ENCODE measurements at places on chromosomes 2 and 18. TPM values are rescaled to one million over a fixed set of nuclear protein-coding genes. Genes with fewer than 3 reads are reported as not detected.

The VWA3B gene
- total RNA-seq: not detected

The HOXD1 gene
- total RNA-seq: 0.13 TPM

The ASB18 gene
- total RNA-seq: not detected

The COL5A2 gene
- total RNA-seq: 57.3 TPM

The CYRIA gene
- 20.7 TPM for total RNA-seq

The ABCG5 gene
- not detected for total RNA-seq

The SPC25 gene
- not detected for total RNA-seq

The SLC14A1 gene
- total RNA-seq: 0.40 TPM

The HES6 gene
- 3.8 TPM for total RNA-seq

GRCh38 chr2:231359441-231359840 lies 36.1 kb upstream of the B3GNT7 start:
- ATAC-seq: no peak

- ATAC-seq: no peak
Observed at GRCh38 chr2:7403092-7403775, 486.0 kb downstream of the RNF144A start.

- ATAC-seq: no peak
Observed at GRCh38 chr2:1671916-1672315, 72.4 kb downstream of the PXDN start.

GRCh38 chr2:96150791-96151594 lies 5.8 kb upstream of the DUSP2 start:
- ATAC-seq: no peak

DNA sequence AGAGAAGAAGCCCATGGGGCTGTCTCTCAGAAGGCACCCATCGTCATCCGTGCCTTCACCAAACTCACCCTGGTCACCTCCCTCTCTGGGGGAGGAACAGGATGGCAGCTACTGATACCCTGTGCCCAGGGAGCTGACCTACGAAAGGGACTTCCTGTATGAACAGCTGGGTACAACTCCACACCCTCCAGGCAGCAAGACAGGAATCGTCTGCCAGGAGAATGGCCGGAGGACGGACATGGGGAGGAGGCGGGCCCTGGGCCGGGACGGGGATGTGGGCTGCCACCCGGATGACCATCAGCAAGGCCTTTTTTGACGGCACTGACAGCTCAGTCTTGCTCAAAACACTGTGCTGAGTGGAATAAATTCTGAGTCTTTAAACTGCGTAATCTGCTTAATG lies 243.6 kb downstream of the HDAC4 start:
- ATAC-seq: no peak

DNA sequence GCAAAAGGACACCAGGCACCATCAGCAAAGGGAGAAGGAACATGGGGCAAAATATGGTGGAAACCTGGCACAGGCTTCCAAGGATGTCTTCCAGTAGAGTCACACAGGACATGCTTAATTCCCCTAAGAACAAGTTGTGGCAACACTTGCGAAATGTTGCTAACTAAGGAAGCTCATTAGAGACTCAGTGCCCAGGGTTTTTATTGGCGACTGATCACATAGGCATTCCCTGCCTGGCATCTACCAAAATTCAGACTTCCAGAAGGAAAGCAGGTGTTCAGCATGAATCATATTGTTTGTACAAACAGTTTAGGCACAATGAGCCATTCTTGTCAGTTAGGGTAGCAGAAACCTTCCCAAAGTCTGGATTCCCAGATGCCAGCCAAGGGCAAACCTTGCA lies 25.7 kb downstream of the SLC4A1AP start:
- ATAC-seq: no peak

- ATAC-seq: no peak
Observed at GRCh38 chr2:158182676-158183295, 81.1 kb downstream of the UPP2 start.

DNA sequence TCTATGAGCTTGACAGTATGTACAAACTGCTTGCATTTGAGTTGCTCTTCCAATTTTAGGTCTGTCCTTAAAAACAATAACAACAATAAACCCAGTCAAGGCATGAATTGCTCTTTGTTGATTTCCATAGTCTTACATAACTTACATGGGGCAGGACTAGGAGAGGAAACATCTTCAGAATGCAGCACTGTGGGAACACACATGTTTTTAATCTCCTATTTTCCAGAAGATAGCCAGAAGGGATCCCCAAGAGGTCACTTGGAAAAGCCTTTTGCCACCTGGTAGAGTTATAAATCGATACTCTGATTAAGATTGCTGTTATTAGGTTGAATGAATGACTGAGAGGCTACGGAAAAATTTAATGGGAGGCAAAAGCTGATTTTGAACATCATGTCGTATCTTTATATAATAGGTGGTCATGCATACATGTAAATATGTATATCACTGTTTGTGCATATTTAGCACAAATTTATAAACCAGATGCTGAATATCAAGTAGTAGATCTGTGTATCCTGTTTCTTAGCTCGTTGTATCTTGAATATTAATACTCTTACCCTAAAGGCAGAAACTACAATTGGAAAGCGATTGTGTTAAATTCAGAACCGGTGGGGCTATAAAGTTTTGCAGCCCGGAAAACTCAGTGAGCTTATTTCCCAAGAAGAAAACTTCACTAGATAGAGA lies 479.4 kb upstream of the TCF4 start:
- no peak for ATAC-seq

DNA sequence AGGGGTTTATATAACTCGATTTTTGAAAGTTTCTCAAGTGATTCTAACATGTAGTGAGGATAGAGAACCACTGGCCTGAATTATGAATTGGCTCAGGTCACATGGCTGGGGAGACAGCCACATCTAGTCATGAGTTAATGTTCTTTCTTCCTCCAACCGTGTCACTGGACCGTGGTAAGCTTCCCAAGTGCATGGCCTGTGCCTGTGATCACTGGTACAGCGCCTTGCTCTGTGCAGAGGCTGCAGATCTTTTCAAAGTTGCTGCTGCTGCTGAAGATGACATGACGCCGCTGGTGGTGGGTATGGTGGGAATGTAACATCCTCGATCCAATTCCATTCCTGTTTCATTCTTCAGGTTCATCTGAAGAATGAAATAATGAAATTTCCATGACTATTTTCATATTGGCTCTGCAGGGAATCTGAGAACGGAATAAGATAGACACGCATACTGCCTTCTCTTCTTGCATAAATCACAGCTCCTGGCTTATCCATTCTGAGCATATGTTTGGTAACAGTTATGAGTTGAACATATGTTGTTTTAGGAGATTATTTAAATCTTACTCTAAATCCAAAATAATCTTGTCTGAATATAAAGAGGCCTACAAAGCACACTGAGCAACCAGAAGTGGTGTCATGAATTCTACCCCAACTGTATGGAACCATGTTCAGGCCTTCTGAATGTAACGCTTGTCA lies 100.5 kb upstream of the THSD7B start:
- no peak for ATAC-seq

DNA sequence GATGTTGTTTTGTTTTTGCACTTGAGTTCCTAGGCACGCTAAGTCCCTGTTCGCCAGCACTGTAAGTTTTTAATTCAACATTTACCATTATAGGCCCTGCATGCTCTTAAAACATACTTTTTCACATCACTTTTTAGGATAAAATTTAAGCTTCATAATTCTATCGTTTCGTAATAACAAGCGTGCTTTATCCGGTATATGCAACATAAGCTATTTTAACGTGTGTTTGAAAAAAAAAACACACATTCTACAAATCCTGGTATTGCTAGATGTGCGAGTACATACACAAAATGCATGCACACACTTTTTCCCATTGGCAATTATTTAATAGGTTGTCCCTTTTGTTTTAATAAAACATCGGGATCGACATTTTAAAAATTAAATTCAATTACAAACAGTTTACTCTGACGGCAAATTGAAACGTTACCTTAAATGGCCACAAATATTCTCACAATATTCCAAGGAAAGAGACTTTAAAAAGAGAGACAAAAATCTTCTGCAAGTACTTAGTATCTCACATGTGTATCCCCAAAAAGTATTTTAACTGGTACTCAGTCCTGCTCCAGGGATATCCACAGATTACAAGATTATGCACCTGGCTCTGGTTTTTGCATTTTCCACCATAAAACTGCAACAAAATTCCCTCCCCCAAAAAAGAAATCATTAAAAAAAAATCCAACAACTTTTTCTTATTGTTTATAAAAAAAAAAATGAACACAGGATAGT lies 1.0 kb upstream of the TCF4 start:
- no peak for ATAC-seq

GRCh38 chr2:102425441-102426132 lies 2.6 kb downstream of the IL18RAP start:
- ATAC-seq: no peak

- ATAC-seq: no peak
Observed at GRCh38 chr2:125398738-125399524, 1257.0 kb upstream of the GYPC start.

GRCh38 chr2:70692256-70692655 lies 75.7 kb downstream of the ADD2 start:
- no peak for ATAC-seq

DNA sequence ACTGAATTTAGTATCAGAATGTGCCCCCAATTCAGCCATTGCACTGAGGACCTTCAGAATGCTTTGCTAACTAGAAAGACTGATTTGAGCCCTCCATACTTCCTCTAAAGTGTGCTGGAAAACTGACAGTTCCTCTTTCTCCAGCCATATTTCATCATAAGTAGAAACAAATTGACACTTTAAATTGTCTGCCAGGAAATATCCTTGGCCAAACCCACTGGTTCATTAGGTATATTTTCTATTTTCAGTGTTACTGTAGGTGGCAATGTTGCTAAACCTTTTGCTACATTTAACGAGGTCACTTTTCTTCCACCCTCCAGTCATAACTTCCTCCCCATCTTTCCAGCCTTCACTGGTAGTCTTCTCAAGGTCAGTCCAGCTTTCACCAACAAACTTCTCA lies 21.5 kb downstream of the SP5 start:
- ATAC-seq: no peak

DNA sequence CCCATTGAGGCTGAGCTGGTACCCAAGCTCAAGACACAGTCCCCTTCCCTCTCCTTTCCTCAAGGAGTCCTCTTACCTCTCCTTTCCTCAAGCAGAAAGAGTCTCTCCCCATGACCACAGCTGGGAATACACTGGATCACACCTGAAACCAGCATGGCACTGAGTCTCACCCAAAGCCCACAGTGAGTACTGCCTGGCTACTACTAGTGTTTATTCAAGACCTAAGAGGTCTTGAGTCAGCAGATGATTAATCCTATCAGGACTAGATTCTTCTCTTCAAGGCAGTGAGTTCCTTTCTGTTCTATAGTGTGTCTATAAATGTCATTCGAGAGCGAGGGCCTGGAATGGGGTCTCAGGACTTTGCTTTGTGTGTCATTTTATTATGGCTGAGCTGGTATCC lies 111.4 kb downstream of the METTL4 start:
- ATAC-seq: no peak

GRCh38 chr2:113220970-113221708 lies 47.4 kb downstream of the PSD4 start:
- ATAC-seq: no peak

DNA sequence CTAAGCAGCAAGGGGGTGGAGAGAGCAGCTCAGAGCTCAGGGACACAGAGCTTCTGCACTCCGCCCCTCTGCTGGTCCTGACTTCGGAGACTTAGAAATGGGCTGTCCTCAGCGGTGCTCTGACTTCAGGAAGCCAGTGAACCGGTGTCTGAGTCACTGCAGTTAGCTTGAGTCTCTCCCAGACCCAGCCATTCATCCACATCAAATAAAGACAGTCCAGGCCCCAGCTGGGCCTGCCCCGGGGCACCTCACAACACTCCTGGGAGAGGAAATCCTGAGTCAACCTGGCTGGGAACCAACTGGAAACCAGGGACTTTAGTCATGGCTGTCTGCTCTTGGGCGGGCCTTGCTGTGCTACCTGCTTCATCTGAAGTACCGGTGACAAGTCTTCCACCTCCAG lies 5.4 kb upstream of the ITGB6 start:
- ATAC-seq: peak; percentile 6

- ATAC-seq: no peak
Observed at GRCh38 chr2:179096090-179096489, 46.2 kb upstream of the CCDC141 start.

DNA sequence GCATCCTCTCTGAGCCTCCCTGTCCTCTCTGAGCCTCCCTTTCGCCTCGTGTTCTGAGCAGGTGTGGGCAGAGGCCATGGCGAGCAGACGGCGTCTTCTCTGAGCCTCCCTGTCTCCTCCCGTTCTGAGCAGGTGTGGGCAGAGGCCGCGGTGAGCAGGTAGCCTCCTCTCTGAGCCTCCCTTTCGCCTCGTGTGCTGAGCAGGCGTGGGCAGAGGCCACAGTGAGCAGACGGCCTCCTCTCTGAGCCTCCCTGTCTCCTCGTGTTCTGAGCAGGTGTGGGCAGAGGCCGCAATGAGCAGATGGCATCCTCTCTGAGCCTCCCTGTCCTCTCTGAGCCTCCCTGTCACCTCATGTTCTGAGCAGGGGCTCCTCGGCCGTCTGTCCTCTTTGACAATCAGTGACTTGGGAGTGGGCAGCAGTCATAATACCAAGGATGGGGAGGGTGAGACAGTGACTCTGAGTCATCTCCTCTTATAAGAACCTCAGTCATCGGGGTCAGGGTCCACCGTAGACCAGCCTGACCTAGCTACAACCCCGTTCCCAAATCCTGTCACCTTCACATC lies 395.1 kb upstream of the SALL3 start:
- ATAC-seq: no peak
